ENCODE measurements at places on chromosomes 7 and 10.

- DNase-seq: no peak
These were observed 49.2 kb upstream of the ANKRD1 start for GRCh38 chr10:90969947-90970673.

- DNase-seq: no peak
These were observed 122.8 kb downstream of the SKIDA1 start for GRCh38 chr10:21402606-21403083.

GRCh38 chr10:83983578-83984255 is 155.6 kb upstream of the GHITM start:
- no peak for DNase-seq

DNA sequence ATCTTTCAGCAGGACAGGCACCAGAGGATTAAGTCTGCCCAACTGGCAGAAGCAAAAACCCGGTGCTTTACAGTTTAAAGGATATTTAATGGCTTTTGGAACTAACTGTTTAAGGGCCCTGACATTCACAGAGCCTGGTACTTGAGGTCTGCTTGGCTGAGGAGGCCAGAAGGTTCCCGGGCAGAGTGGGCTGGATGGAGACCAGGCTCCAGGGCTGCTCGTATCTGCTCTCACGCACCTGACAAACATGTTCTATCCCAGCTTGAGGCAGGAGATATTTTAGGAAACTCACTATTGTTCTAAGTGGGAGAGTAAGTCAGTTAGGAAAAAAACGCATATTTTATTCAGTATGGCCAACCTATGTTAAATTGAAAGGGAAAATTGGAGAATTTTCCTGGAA is 143.5 kb downstream of the ZMYND11 start:
- no peak for DNase-seq

- DNase-seq: no peak
These were observed 60.7 kb downstream of the PDIA4 start for GRCh38 chr7:148967602-148968001.

GRCh38 chr7:91019686-91020385 is 244.4 kb upstream of the FZD1 start:
- DNase-seq: no peak

DNA sequence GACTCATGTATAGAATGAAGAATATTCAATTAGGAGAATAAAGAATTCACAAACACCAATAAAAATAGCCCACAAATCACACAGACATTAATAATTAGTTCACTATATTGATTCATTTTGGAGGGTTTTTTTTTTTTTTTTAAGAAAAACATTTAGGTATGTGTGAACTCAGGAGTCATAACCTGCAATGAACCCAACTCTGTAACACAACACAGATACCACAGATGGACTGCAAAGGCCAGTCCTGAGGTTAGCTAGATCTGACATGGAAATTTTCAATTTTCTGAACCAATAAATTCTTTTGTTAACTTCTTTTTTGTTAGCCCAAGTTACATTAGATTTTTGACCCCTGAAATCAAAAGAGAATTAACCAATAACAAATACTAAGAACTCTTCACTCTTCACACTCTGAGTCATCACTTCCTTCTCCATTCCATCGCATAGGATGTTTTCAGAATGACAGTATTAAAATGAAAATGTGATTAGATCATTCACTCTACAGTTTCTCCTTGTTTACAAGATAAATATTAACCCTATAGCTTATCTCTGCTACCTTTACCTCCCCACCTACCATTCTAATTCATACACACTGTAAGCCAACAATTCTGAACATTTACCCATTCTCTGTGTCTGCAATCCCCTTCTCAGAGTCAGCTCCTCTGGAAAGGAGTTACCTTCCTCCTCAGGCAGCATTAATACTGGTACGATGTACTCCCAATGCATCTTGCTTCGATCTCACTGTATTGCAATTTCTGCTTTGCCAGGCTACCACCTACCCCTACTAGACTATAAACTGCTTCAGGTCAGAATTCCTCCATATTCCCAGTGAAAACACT is 141.5 kb downstream of the LRRN3 start:
- no peak for DNase-seq

All from left colon (tissue), 2 donors.